Stimulated activated CD8-positive, alpha-beta memory T cell treated with anti-CD3 and anti-CD28 coated beads, Interleukin-4, amount 100 ng/mL, for 4 hours (primary cell): ENCODE measurements at places on chromosomes 4 and X.

GRCh38 chr4:37236165-37236564 lies 8.4 kb upstream of the NWD2 start:
- DNase-seq: no peak

GRCh38 chr4:77501851-77502250 lies 103.8 kb upstream of the CXCL13 start:
- DNase-seq: no peak

DNA sequence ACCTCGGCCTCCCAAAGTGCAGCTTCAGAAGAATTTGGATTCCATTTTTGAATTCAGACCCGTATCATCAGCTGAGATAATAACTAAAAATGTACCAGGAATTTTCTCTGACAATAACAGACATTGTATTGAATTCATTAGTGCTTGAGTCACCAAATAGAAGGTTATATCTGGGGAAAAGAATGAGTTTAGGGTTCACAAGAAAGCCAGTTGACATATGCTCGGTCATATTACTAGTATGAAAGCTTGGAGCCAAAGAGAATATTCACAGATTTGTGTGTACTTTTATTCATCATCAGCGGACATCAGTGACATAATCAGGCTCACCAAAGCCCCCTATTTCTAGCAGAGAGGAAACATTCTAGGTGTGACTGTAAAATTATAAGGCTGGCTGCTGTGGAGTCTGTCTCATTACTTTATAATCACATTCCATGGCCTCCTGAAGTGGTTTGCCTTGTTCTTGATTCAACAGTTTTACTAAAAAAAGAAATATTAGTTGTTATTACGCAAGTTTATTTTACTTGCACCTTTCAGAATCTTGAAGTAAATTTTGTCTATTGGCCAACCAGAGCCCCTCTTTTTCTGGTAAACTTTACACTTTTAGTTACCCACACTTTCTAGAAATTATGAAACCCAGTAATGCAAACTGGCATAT lies 14.6 kb upstream of the DCTD start:
- no peak for DNase-seq

GRCh38 chr4:168651374-168651773 lies 154.5 kb downstream of the PALLD start:
- DNase-seq: no peak

GRCh38 chr4:158778156-158778711 lies 9.4 kb downstream of the FNIP2 start:
- no peak for DNase-seq

DNA sequence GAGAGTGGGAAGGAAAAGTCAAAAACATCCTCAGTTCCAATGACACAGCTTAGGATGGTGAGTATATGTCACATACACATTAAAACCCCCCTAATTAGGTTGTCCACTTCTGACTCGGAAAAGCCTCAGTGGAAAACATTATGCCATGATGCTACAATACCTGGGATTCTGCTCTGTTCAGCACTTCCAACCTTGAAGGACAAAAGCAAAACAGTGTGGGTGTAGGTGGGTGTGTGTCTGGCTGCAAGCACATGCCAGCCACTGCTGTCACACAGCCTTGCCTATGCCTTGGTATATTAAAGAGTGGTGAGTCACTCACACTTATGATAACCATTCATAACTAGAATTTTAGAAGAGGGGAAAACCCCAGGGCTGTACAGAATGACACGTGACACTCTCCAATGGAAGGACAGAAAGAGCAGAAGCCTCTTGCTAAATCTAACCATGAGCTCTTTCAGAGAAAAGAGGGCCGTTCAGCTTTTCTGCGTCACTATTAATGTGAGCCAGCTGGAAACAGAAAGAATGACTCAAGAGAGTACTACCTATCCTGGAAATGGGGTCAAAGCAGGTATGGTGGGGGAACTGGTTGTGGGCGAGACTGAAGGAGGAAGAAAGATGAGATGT lies 159.6 kb downstream of the TET2 start:
- peak; percentile 2 for DNase-seq

DNA sequence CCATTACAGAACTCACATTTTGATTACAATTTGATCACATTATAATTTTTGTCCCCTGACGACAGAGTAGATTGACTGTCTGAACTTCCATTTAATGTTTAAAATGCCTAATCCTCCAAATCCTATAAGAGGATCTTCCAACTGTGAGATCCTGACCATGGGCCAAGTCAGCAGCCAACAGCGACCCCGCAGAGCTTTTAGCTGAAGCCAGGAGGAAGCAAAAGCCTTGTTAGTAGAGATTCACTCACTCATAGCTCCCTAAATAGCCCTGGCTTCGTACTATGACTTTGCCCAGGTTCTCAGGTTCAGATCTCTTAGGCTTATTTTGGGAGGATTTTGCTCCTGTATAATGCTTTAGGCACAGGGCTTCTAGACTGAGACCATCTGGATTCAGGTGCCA lies 413.1 kb downstream of the NKX6-1 start:
- DNase-seq: no peak

GRCh38 chrX:103878466-103879122 lies 46.5 kb upstream of the RAB9B start:
- DNase-seq: no peak

GRCh38 chr4:131159261-131159660 lies 1989.8 kb upstream of the PCDH10 start:
- DNase-seq: no peak

GRCh38 chr4:83269256-83269655 lies 15.3 kb downstream of the COQ2 start:
- DNase-seq: no peak

GRCh38 chrX:17591741-17592110 lies 145.6 kb upstream of the SCML1 start:
- DNase-seq: no peak

- no peak for DNase-seq
Observed at GRCh38 chr4:10020106-10020505, 1.2 kb downstream of the SLC2A9 start.

DNA sequence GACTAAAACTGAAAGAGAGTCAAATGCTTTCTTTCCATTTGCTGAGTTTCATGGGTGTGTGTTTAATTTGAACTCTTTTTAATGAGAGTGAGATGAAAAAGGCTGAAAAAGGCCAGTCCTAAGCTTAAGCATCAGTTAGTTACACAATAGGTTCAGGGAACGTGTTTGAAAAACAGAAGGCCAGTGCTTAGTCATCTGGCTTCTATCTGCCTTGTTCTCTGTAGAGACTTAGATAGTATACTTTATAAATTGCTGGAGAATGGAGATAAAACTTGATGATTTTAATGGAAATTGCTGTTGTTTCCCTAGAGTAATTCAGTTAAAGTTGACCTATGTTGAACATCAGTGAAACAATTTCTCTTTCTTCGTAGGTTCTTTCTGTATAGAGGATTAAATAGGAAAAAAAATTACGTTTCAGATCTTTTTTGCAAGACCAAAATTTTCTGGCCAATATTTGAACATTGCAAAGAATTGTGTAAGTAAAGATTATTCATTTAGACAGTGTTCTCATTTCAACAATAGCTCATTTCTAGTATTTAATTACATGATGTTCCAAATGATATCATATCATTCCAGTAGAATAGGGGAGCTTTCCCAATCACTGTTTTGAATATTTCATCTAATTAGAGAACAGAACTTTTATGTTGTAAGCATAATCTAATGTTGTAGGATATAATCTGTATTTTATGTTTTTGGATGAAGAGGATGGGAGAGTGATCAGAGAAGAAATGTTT lies 1088.8 kb downstream of the ADGRL3 start:
- no peak for DNase-seq

- DNase-seq: no peak
Observed at GRCh38 chr4:96916711-96917110, 1076.8 kb downstream of the PDHA2 start.

GRCh38 chr4:15427701-15428100 lies at the start of gene C1QTNF7:
C1QTNF7 (plus strand) TSS chr4:15428033; CDS start chr4:15435744, 7,711 bp downstream.
- no peak for DNase-seq

DNA sequence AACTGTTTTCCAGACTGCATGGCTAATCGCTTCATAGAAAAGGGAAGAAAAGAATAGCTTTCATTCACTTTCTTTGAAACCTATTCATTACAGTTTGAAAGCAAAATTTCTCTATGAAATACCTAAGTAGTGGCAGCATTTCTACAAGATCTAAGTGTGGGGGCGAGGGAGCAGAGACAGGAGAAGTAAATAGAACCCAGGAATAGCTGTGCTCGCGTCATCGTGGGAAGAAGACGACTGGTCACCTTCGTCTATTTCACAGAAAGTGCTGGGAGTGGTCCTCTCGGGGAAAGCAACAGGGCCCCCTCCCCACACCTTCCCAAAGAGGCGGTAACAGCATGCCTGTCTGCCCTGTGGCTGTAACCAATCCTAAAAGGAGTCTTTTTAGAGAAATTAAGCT lies 169.9 kb upstream of the NOCT start:
- DNase-seq: no peak

DNA sequence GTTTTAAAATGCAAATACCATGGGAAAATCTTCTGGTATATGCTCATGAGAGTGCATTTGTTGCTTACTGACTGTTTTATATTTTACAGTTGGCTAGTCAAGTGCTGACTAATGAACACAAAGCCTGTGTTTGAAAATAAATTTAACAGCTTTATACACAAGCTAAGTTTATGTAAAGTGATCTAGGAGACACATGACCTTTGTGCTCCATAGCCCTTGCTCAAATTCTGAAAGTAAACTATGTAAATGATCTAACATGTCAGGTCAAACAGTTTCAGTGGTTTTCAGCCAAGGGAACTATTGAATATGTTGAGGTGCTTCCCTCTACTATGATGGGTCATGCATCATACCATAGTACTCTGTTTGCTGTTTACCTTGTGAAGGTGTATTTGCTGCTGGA lies 36.7 kb downstream of the DIAPH2 start:
- DNase-seq: no peak

DNA sequence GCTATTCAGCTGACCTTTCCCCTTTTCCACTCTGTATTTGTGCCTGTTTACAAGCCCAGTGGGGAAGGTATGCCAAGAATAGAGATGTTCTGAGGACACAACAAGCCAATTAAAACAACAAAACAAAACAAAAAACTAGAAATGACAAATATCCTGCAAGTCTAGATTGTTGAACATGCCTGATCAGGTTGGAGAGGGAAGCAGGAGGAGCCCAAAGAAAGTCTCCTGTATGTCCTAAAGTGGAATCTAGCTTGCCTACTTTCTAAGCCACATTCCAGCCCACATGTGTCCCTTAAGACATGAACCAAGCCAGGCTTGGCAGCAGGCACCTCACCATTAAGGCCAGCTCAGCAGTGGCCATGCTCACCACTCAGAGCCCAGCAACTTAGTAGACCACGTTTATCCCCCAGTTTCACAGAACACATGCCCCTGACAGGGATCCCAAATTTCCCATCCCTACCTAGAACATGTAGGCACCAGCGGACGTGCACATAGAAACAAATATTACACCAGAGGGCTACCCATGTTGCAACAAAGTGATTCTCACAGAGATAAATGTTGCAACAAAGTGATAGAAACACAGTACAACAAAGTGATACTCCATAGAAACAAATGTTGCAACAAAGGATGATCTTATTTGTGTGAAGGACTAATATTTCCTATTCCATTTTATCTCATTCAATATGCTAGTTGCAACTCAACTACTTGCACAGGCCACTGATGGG lies 48.3 kb downstream of the CD99L2 start:
- no peak for DNase-seq

DNA sequence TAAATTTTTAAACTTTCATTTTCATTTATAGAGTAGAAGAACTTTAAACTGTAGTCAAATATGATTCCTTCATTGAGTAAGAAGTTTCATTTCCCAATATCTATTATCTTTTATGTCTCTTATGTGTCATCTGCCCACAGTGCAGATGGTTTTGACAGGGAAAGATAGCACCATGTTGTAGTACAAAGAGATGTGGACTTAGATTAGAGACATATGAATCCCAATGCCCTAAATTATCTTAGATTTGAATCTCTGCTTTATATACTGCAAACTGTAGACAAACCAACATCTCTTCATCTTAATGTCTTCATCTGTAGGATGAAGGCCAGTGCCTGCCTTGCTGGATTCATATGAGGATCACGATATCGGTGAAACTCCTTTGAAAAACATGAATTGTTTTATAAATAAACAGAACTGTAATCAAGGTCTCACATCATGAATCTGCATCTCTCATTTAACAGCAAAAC lies 217.5 kb downstream of the BANK1 start:
- no peak for DNase-seq

GRCh38 chr4:187996502-187997177 lies 1.1 kb downstream of the ZFP42 start:
- DNase-seq: no peak

GRCh38 chr4:74039315-74039763 lies 850 bp upstream of the CXCL3 start:
- no peak for DNase-seq

DNA sequence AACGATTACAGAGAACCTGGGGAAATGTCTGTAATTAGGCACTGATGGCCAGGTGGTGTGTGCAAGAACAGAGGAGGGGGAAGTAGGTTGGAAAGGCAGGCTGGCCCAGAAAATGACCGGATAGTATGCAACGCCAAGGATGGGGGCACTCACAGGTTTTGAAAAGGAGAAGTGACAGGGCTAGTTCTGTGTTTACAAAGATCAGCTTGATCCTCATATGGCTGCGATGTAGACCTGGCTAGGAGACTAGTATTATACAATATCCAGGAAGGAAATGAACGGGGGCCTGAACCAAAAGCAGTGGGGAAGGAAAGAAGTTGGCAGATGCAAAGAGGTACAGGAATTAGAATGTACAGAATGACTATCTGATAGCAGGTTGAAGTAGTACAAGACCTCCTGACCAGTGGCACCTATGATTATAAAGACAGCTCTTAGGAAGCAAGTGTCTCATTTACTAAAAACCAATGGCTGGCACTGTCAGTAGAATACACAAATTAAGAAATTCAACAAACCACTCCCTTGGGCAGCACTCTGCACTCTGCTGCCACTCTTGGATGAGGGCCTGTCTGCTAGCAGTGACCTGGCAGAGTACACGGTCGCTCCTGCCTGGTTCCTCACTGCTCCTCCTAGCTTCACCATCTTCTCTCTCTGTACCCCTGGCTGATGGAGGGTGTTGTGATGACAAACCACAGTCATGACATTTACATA lies 14.1 kb downstream of the MFAP3L start:
- DNase-seq: no peak

DNA sequence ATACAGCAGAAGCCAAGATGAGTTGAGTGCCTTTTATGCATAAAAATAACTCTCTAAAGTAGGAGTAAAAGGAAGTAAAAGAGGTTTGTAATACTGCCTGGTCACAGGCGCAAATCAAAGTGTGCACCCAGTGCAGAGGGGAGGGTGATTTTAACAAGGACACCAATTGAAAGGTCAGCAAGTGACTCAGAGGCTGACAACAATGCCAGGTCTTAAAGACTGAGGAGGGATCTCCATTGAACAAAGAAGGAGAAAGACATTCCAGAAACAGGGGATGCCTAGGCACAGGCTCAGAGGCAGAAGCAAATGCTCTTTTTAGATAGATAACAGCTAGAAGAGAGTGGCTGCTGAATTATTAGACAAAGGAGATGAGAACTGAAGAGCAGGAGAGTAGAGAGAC lies 297.4 kb upstream of the VCX start:
- DNase-seq: no peak
